ENCODE measurements at places on chromosomes 4 and X.

DNA sequence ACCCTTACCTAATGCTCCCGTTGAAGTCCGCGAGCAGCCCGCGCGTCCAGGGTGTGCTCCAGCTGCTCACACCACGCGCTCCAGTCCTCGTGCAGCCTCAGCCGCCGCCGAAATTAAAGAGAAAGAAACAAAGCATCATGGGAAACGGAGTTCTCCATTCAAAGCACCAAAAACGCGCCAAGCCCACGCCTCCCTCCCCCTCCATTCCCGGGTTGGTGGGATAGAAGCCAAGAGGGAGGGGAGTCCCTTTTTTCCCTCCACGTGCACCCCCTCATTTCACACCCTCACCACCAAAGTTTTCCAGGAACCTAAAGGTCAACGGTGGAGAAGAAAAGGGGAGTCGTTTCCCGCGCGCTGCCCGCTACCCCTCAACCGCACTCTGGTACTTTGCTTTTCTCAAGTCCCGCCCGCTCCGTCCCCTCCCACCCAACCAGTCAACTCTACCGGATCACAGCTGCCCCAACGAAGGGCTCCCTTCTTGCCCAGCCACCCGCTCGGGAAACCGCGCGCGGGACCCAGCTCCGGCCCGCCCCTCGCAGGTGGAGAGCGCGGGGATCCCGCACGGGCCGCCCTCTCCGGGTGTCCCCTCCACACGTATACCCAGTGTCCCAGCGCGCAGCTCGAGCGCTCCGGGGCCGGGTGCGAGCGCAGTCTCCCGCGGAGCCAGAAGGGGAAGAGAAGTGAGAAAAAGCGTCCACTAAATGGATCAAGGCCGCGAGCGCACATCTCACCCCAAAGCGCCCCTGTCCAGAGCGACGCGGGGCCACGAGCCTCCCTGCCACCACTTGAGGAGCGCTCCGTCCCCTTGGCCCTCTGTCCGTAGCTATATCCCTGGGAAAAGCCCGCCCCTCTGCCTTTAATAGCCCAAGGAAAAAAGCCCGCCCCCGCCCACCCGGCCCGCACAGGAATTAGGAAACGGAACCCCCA is 65.1 kb upstream of the CCDC160 start:
- no peak for DNase-seq

DNA sequence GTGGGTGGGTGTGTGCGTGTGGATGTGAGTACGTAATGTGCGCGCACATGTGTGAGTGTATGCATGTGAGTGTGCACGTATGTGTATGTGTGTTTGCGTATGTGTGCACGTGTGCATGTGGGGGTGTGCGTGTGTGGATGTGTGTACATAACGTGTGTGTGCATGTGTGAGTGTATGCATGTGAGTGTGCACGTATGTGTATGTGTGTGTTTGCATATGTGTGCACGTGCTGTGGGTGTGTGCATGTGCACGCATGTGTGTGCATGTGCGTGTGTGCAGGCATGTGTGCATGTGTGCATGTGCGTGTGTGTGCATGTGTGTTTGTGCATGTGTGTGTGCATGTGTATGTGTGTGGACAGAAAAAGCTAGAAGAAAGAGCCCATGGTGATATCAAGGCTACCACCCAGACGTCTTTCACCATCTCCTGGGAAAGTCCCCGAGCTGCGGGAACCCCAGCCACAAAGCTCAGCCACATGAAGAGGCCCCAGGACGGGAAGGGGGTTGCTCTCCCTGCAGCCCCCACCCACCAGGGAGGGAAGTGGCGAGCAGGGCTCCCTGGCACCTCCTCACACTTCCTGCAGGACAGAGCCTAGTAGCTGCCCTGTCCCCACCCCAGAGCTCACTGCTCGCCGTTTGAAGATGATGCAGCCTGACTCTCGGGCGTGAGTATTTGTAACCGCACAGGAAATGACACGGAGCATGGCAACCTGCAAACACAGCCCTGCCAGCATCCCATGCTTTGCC is 108.3 kb downstream of the DCTD start:
- DNase-seq: no peak

- no peak for DNase-seq
Measured at GRCh38 chr4:87078987-87079486, 141.4 kb downstream of the KLHL8 start.

GRCh38 chr4:105546086-105546485 is 6.3 kb upstream of the ARHGEF38 start:
- DNase-seq: no peak

DNA sequence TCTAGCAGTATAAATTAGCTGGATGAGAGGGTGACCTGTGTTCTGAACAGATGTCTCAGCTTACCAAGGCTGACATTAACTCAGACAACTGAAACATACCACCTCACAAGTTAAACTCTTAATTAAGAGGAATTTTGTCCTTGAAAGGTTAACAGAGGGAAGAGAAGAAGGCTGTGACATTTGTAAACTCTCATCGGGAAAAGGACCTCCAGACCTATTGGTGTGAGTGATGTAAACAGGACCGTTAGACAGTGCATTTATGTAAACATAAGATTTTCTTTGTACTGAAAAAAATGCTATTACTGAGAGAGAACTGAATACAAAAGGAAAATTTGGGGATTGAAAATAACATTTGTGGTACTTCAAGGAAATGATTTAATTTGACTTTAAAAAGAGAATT is 308.4 kb upstream of the DIAPH2 start:
- no peak for DNase-seq

All from activated CD8-positive, alpha-beta memory T cell treated with anti-CD3 and anti-CD28 coated beads for 4 hours (primary cell).